ENCODE measurements at places on chromosomes 11 and 22. TPM values are rescaled to one million over a fixed set of nuclear protein-coding genes. Genes with fewer than 3 reads are reported as not detected.

Gene DEFB131B
- not detected for polyA plus RNA-seq

Gene PNPLA3
- not detected for polyA plus RNA-seq

Gene OR56A1
- not detected for polyA plus RNA-seq

Gene DEPDC7
- polyA plus RNA-seq = 0.10 TPM

Gene TTC38
- polyA plus RNA-seq = 23.9 TPM

Data from CD14-positive monocyte (primary cell).